Adrenal gland (tissue), 19 donors: ENCODE measurements at places on chromosomes 2 and 18. TPM values are rescaled to one million over a fixed set of nuclear protein-coding genes. Genes with fewer than 3 reads are reported as not detected.

- no peak for DNase-seq
- H3K4me3 ChIP-seq = no peak overlapping the region
- H3K4me1 ChIP-seq = peaks cover 25% of the 10 kb centered on the region
- no peaks in the 10 kb centered on the region for H3K36me3 ChIP-seq
Observed at GRCh38 chr2:227471412-227471811, 544 bp upstream of the AGFG1 start.

DNA sequence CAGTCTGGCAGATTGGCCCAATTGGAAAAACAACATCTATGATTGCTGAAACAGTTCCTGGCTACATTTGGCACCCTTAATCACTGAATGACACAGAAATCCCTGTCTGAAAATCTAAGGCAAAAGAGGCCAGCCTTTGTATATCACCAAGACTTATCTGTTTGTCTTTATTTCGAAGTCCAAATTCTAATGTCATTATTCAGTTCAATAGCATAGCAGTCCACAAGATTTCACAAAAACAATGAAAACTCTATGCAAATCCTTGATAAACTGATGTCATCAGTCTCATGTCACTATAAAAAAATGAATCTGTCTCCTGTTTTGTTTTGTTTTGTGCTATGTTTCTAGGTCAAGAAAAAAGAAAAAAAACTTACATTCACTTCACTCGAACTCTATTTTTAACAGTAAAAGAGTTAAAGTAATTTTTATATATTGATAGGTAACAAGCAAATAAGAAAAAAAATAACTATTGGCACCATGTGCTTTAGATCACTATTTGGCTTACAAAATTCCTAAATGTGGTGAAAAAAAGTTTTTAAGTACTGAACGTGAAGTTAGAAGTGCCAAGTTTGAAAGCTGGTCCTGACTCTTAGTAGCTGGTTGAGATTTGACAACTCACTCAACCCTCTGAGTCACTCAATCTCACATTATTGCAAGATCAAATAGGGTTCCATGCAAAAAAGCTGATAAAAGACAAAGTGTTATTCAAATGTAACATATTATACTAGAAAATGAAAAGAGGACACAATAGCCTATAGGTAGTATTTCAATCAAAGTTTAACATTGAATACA lies 359.3 kb downstream of the IRS1 start:
- H3K36me3 ChIP-seq = no peaks in the 10 kb centered on the region
- H3K27ac ChIP-seq = no peak overlapping the region
- H3K4me1 ChIP-seq = no peaks in the 10 kb centered on the region

- peaks cover 6% of the 10 kb centered on the region for H3K4me1 ChIP-seq
- no peak overlapping the region for H3K4me3 ChIP-seq
- DNase-seq = no peak
- H3K36me3 ChIP-seq = no peaks in the 10 kb centered on the region
- no peak overlapping the region for H3K27ac ChIP-seq
Observed at GRCh38 chr2:9140645-9141044, 66.0 kb upstream of the ASAP2 start.

Gene RESP18
- total RNA-seq = not detected

Gene C2orf81
- total RNA-seq = 4.2 TPM

Gene C2orf78
- total RNA-seq = not detected

Gene ITGB6
- not detected for total RNA-seq

Gene ASB18
- not detected for total RNA-seq
